ENCODE measurements at places on chromosomes 7 and 10.
A peak's percentile ranks its signal among the peaks of the same experiment; 100 is the strongest.

GRCh38 chr10:113604572-113604971 is 51.7 kb downstream of the HABP2 start:
- no peak for DNase-seq

DNA sequence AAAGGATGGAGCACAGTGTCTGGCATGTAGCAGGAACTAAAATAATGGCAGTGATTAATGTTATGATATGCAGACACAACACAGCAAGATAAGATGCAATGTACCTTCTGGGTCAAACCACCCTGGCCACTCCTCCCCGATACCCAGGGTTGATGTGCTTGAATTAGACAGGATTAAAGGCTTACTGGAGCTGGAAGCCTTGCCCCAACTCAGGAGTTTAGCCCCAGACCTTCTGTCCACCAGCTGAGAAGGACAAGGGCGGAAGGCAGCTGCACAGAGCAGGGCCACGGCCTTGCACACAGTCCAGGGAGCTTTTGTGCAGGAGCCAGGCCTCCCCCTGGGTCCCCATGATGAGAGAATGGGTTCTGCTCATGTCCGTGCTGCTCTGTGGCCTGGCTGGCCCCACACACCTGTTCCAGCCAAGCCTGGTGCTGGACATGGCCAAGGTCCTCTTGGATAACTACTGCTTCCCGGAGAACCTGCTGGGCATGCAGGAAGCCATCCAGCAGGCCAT is at the start of gene RBP3:
TSS of gene RBP3 (plus strand) at position 226 of the 514 bp plus-strand sequence. CDS start at position 348, 122 bp downstream.
- DNase-seq = no peak

- DNase-seq = no peak
Observed at GRCh38 chr10:35211390-35211789, 84.7 kb downstream of the CREM start.

DNA sequence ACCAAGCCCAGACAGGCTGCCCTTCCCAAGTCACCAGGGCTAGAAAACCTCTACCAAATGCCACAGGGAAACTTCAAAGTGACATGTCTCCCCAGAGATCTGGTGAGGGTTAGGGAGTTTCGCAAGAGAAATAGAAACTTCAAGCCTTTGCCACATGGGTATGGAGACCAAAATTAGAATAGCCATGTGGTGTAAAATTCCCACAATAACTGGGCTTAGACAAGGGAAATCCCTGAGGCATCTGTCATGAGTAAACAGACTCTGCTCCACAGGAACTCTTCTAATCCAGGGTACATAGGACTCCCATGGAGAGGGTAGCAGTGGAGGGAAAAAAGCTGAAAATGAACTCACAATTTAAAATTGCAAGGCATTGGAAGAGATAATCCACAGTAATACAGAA is 14.3 kb downstream of the ADAM12 start:
- no peak for DNase-seq

GRCh38 chr10:131519723-131520605 is 208.4 kb upstream of the TCERG1L start:
- DNase-seq = no peak

DNA sequence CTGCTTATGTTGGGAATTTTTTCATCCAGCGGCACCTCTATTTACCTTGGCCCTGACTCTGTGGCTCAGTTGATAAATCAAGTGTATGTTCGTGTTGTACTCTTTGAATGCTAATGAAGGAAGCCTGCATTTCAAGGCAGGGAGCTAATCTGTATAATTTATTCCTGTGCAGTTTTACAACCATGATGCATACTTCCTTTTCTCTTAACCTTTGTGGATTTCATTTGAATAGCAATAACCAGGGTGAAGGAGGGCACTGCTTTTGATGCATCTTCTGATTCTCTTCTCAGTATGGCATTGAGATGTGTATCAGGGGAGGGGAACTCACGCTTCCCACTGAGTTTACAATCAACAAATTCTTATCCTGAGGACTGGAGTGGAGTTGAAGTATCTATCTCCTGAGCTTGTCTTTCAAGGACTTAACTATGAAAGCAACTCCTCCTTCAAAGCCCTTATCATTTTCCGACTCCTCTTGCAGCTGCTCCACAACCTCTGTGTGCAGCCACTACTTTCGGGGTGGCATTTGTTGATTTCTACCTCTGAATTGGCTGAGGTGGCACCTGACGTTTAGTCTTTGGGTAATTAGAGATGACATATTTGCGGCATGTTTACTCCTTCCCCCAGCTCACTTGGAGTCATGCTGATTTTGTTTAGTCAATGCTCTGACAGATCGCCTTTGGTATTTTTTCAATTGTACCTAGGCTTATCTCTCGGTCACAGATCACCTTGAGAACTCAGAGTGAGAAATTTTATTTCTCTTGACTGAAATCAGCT is 275.2 kb downstream of the PHTF2 start:
- no peak for DNase-seq

DNA sequence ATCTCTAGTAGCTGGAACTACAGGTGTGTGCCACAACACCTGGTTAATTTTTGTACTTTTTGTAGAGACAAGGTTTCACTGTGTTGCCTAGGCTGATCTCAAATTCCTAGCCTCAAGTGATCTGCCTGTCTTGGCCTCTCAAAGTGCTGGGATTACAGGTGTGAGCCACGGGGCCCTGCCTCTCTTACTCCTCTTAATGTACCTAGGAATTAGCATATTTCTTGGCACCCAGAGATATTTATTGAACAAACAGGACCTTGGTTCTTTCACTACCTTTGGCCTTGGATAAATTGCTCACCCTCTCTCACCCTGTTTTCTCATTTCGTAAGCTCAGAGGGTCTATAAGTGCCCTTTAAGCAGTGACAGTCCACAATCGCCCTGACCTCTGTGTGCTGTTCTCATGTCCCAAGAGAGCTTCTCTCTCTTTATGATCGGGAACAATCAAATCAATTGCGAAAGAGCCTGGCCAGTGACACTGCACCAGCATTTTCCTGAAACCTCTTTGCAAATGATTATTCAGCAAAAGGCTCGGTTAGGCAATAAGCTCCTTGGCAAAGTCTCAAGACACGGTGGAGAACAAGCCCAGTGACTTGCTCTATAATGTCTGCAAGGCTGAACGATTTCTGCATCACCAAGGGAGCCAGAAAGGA is 117.7 kb downstream of the APBB1IP start:
- no peak for DNase-seq

- no peak for DNase-seq
Observed at GRCh38 chr7:121369462-121369861, 26.6 kb downstream of the FAM3C start.

DNA sequence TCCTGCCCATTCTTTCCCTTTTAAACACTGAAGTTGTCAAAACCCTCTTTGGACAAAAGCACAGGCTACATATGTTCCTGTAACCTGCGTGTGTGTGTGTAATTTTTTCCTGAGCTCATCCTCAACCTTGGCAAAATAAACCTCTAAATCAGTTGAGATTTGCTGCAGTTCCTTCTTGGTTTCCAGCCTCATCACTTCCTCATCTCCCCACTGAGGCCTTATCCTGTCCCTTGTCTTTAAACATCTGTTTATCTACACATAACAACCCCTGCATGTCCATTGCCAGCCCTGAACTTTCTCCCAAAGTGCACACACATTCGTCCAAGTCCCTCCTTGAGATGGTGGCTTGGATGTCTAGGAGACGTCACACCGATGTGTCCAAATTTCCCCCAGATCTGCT is 35.5 kb downstream of the LYZL2 start:
- no peak for DNase-seq

- peak; percentile 38 for DNase-seq
Observed at GRCh38 chr7:43439631-43440401, 143.1 kb upstream of the STK17A start.

DNA sequence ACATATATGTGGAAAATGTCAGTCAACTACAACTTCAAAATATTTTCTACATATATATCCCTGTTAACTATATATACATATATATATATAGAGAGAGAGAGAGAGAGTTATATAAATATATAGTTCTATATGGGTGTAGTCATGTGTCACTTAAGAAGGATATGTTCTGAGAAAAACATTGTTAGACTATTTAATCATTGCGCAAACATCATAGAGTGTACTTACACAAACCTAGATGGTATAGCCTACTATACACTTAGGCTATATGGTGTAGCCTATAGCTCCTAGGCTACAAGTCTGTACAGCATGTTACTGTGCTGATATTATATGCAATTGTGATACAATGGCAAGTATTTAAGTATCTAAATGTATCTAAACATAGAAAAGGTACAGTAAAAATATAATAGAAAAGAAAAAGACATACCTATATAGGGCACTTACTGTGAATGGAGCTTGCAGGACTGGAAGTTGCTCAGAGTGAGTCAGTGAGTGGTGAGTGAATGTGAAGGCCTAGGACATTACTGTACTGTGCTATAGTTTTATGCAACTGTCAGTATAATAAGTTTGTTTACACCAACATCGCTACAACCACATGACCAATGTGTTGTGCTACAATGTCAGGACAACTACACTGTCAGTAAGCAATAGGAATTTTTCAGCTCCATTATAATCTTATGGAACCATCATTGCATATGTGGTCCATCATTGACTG is 18.0 kb upstream of the FGL2 start:
- no peak for DNase-seq

DNA sequence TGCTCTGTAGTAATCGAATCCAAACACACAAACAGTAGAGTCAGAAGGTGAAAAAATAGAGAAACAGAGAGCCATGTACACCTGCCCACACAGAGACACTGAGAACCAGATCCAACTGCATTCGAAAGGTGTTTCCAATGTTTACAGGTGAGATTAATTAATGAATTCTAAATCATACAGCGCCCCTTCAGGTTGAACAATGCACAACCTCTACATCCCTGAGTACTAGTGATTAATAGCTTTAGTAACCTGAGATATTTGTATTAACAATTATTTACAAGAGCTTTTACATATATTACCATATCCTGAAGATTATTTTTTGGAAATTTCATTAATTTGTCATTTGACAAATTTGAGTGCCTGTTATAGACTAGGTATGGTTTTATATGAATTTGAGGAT is 7.6 kb upstream of the MRC1 start:
- no peak for DNase-seq

- DNase-seq = no peak
Observed at GRCh38 chr10:34537629-34538231, 277.4 kb downstream of the PARD3 start.
